ENCODE measurements at places on chromosomes 2 and 18.

DNA sequence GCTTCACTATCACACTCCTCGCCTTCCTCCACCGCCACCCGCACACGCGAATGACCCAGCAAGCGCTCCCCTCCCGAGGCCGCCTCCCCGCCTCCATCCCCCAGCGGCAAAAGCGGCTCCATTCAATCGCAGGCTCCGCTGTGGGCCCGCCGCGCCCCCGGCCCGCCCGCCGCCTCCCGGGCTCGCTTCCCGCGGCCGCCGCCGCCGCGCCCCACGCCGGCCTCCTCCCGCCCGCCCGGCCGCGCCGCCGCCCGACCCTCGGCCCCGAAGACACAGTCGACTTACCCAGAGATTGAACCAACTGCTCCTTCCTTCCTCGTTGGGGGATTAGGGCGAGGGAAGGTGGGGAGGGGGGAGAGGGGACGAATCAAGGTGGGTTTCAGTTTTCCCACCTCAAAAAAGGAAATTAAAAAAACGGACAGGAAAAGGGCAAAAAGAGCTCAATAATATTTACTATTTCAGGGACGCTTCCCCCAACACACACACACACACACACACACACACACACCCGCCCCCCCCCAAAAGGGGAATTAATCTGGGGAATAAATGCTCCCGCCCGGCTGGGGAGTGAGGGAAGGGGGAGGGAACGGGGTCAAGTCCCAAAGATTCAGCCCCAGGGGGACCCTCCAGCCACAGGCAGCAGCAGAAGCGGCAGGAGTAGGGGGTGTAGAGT is 743 bp downstream of the XPO1 start:
- peak; percentile 62 for DNase-seq

GRCh38 chr2:40240070-40240469 is 211.8 kb downstream of the SLC8A1 start:
- peak; percentile 90 for DNase-seq

DNA sequence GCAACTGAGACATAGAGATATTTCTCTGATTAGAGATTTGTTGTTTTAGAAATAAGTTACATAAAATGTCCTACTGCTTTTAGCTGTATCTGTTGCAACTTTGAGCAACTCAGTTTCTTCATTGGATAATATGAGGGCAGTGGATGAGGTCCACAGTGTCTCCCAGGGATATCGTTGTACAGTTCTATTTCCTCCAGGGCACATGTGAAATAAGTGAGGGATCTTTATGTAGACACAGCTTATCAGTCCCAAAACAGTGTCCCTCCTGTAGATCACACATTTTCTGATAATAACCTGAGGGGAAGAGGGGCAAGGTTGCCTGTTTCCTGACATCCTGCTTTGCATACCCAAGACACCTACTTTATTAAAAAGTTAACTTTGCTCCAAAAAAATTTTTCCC is 1231.2 kb upstream of the ZEB2 start:
- DNase-seq: no peak

- DNase-seq: no peak
These were observed 47.4 kb downstream of the FSIP2 start for GRCh38 chr2:185785851-185786473.

GRCh38 chr18:24051031-24051947 is 36.7 kb downstream of the TTC39C start:
- no peak for DNase-seq

DNA sequence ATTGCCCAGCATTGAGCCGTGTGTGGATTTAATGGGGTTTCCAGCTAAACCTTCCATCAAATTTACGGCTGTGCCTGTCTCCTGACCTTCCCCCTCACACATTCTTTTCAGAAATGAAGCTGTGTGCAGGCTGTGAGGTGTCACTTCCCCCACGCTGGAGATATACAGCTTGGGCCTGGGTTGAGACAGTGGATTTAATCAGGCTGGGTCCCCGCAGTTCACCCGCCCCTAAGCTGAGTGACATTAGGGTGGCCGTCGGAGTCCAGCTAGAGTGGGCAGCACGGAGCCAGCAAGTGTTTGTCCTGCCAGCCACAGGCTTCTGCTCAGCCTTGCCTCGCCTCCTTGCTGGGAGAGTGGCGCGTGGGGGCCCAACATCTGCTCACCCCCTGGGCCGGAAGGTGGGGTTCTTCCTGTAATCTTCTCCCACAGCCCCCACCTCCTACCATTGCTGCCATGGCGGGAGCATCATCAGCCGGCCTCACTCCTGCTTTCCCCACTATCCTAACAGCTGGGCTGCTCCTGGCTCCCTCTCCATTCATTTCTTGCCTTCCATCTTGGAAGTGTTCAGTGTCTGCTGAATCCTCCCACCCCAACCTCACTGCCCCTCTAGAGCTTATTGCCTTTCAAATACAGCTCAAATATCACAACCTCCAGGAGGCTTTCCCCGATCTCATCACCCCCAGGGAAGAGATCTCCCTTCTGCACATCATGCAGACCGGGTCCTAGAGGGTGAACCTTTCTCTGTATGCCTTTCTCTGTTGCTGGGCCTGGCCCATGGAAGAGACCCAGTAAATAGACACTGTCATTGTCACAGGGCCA is 149.0 kb downstream of the GLI2 start:
- no peak for DNase-seq

GRCh38 chr18:56721031-56721430 is 69.9 kb downstream of the WDR7 start:
- DNase-seq: no peak

GRCh38 chr2:134027980-134028379 is 225.9 kb upstream of the MGAT5 start:
- DNase-seq: no peak

DNA sequence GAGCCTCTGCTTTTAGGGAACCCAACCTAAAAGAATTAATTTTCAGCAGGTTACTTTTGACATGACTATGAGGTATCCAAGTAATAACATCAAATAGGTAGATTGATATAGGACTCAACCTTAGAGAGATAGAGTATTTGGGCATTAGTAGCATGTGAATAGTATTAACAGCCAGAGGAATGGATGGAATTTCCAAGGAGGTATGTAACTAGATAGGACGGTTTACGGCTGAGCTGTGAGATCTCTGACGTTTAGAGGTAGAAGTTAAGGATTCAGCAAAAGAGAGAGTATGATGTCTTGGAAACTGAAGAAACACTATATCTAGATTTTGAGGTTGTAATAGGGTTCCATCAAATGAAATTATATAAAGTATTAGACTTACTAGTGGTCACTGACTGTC is 70.3 kb downstream of the HNMT start:
- DNase-seq: no peak

GRCh38 chr2:16441431-16441830 is 224.2 kb downstream of the CYRIA start:
- no peak for DNase-seq

DNA sequence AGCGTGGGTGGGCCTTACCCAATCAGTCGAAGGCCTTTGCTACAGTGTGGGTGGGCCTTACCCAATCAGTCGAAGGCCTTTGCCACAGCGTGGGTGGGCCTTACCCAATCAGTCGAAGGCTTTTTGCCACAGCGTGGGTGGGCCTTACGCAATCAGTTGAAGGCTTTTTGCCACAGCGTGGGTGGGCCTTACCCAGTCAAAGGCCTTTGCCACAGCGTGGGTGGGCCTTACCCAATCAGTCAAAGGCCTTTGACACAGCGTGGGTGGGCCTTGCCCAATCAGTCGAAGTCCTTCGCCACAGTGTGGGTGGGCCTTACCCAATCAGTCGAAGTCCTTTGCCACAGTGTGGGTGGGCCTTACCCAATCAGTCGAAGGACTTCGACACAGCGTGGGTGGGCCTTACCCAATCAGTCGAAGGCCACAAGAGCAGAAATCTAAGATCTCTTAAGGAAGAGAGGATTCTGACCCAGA is 16.3 kb upstream of the GAL3ST2 start:
- DNase-seq: no peak

GRCh38 chr2:110770959-110771431 is 38.6 kb downstream of the ACOXL start:
- DNase-seq: no peak

DNA sequence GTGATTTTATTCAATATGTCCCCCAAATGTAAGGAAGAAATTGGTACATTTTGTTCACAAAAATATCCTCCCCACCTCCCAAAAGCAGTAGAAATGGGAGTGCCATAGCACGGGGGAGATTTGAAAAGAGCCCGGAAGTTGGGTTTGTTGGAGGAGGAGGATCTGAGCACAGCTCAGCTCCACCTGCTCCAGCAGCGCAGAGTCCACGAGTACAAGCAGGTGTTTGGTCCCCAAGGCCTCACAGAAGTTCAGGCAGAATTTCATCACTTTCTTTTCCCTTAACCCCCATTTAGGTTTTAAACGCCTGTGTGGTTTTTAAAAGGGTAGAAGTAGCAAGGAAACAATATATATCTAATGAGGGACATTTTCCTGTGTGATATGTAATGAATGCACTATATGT is 56.0 kb downstream of the TRAPPC12 start:
- DNase-seq: peak; percentile 57

GRCh38 chr2:154466226-154466625 is 232.3 kb upstream of the KCNJ3 start:
- no peak for DNase-seq

DNA sequence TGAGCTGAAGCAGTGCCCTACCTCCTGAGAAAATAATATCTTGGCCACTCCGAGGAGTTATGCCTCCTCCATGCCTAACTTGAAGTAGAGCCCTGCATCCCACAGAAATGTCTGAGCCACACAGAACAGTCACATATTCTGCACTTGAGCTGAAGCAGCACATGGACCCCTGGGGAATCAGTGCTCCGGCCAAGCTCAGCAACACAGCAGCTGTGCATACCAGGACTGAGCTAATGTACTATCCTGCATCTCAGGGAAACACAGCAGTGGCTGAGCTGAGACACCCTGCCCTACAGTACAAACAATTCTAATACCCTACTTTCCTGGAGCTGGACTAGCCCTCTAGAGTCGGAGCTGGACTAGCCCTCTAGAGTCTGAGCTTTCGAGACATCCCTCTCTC is 166.9 kb downstream of the ZNF516 start:
- DNase-seq: no peak

- DNase-seq: no peak
These were observed 37.2 kb upstream of the B4GALT6 start for GRCh38 chr18:31721601-31722000.

Measured in NCI-H1436 (cell line).